Muscle of arm (tissue), 14 donors: ENCODE measurements at places on chromosomes 13 and 19. TPM values are rescaled to one million over a fixed set of nuclear protein-coding genes. Genes with fewer than 3 reads are reported as not detected.

GRCh38 chr13:113452942-113453901 is at the start of gene ADPRHL1:
Gene ADPRHL1, minus strand, starts transcription at chr13:113453488. Its CDS starts 51 bp downstream, at chr13:113453437.
- DNase-seq, result peak; percentile 39

KIR2DL4 gene
- polyA plus RNA-seq, result not detected

DNA sequence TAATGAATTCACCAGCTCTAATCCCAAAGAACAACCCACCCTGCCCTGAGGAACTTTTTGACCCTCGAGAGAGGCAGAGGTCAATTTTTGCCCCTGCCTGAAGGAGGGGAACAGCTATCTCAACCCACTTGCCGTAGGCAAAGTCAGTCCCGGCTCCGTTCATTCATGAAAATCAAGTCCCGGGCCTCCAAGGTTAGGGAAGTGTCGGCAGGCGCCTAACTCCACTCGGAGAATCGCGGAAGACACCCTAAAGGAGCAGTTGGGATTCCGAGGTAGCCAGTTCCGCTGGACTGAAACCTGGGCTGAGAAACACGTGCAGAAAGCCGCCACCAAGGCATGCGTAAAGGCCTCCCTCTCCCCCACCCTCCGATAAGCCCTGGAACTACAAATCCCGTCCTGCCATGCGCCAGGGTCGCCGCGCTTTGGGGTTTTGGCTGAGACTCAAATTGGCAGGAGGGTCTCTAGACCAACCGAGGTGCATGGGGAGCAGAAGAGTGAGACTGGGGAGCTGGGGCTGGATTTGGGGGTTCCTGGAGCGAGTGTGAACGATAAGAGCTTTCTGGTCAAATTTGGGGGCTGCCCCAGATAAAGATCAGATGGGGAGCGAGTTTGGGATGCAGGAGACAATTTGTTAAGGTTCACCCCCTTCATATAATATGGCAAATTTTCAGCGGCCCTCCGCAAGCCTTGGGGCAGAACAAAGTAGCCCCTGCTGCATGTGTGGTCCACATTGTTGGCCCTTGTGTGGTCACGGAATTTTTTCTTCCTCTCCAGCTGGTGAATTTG is at the start of gene TNPO2:
TNPO2 (minus strand) TSS at position 292 of the 786 bp plus-strand sequence. CDS start 2,955 bp downstream, outside the sequence.
- peak; percentile 58 for DNase-seq

- DNase-seq, result peak; percentile 92
Observed at GRCh38 chr19:46481947-46482346, 10.6 kb upstream of the PNMA8A start.

CXCL17 gene
- polyA plus RNA-seq, result not detected

GRCh38 chr19:17841371-17841809 is 6.4 kb downstream of the JAK3 start:
- DNase-seq, result no peak

- DNase-seq, result no peak
Observed at GRCh38 chr19:45322744-45323281, at the start of gene CKM. Gene CKM, minus strand, starts transcription at chr19:45322875. Its CDS starts 3,162 bp downstream, at chr19:45319713.

- DNase-seq, result no peak
Observed at GRCh38 chr13:90385781-90386489, 961.6 kb upstream of the MIR17HG start.

DNA sequence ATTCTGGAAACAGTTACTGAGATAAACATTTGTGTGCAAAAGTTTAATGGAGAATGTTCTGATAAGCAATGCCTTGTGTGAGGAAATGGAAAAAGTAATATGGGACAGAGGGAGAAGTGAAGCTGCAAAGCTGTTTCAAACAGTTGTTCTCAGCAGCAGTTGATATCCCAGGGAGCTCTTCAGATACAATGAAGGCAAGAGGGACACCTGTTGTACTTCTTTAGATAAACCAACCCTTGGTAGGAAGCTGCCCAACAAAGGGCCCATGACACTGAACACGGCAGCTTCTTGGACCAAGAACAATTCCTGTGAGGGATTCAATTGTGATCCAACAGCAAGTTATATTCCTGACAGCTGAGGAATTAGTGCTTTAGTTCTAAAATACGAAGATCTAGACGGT is 894.3 kb upstream of the PCDH20 start:
- peak; percentile 2 for DNase-seq

DNA sequence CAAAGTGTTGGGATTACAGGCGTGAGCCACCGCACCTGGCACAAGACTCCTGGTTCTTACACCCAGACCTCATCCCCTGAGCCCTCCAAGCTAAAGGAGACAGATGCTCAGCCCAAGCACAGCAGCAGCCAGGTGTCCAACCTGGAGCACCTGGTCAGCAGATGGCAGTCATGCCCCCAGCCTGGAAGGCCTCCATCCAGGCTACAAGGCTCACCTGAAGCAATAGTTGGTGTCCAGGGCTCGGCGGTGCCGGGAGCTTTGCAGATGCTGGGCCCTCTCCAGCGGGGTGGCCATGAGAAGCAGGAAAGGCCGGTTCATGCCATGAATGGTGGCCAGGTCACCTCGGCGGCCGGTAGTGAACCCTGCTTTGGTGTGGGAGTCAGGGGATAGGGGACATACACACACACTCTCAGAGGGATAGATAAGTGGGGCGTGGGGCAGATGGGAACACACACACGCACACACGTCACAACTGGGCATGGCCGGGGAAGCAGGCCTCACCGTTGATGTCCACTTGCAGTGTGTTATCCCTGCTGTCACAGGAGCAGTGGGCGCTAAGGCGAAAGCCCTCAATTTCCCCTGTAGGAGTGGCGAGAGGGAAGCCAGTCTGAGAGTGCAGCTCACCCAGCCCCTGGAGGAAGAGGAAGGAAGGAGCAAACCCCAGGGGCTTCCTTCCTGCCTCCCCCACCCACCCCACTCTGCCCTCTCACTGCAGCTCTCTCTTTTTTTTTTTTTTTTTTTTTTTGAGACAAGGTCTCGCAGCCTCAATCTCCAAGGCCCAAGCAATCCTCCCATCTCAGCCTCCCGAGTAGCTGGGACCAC is 11.8 kb downstream of the TGFB1 start:
- DNase-seq, result no peak

C1QTNF9B gene
- polyA plus RNA-seq, result 2.1 TPM

DNA sequence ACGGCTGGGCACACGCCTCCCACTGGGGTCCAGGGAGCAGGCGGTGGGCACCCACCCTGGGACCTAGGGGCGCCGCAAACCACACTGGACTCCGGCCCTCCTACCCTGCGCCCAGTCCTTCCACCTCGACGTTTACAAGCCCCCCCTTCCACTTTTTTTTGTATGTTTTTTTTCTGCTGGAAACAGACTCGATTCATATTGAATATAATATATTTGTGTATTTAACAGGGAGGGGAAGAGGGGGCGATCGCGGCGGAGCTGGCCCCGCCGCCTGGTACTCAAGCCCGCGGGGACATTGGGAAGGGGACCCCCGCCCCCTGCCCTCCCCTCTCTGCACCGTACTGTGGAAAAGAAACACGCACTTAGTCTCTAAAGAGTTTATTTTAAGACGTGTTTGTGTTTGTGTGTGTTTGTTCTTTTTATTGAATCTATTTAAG is 1.6 kb downstream of the JUNB start:
- no peak for DNase-seq

GRCh38 chr19:6125571-6125989 is 9.9 kb upstream of the ACSBG2 start:
- DNase-seq, result peak; percentile 39

- no peak for DNase-seq
Observed at GRCh38 chr13:77871596-77871995, 47.0 kb downstream of the EDNRB start.

CYP2S1 gene
- polyA plus RNA-seq, result 0.21 TPM

GRCh38 chr13:37984357-37984756 is 114.8 kb upstream of the TRPC4 start:
- no peak for DNase-seq

NOVA2 gene
- polyA plus RNA-seq, result 3.4 TPM

GRCh38 chr19:48443731-48444128 is 2.1 kb upstream of the GRWD1 start:
- no peak for DNase-seq

GRCh38 chr13:98983182-98983581 is 5.3 kb upstream of the DOCK9 start:
- no peak for DNase-seq

SHANK1 gene
- polyA plus RNA-seq, result not detected
